Stimulated activated CD4-positive, alpha-beta T cell treated with anti-CD3 and anti-CD28 coated beads, Interleukin-1b, Interleukin-23, amount 100 ng/mL, for 24 hours (primary cell): ENCODE measurements at places on chromosomes 2 and 18.

GRCh38 chr2:42045352-42045751, 2.5 kb upstream of the PKDCC start:
- DNase-seq: no peak

DNA sequence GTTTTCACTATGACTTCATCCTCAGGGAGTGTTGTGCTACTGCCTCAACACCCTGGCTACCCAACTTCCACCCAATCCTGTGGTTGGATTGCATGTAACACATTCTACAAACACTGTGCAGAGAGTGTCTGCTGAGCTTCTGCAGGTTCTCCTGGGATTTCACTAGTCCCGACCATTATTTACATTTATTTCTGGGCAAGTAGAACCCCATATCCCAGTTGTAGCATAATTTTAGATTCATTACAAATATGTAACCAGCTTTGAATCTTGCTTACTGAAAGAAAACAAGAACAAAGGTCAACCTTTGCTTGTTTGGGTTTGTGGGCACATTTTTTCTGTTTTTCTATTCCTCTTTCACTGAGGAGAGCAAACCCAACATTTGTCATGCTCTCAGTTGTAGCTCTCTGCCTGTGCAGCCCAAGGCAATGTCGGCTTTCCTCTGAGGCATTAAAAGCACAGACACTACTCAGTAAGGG, 2036.1 kb upstream of the LRRTM1 start:
- DNase-seq: no peak

DNA sequence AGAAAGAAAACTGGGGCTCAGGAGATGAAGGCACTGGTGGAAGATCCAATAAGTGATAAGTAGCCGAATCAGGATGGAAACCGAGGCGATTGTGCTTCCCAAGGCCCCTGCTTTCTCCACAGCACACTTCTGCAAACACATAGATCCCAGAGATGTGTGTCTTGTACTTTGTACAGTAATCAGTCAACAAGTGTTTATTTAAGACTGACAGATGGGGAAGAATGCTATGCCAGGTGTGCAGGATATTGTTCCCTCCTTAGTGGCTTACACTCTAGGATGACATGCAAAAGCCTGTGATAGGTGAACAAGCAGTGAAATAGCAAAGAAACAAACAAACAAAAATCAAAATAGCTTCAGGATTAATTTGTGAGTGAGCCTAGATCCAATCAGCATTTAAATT, 116.6 kb downstream of the ACTR3 start:
- no peak for DNase-seq

DNA sequence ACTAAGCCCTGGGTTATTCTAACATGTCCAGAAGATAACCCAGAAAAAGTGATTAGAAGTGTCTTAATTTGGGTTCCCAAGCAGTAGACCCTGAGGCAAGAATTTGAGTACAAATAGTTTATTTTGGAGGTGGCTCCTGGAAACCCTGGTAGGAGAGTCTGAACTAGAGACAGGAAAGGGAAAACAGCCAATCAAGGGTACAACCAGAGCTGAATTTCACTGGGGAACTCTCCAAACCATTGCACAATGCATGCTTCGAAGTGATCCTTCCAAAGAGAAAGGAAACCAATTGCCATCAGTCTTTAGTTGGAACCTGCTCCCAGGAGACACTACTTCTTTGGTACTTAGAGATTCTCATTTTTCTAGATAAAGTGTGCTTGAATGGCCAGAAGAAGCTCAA, 361.5 kb downstream of the MBD2 start:
- no peak for DNase-seq

DNA sequence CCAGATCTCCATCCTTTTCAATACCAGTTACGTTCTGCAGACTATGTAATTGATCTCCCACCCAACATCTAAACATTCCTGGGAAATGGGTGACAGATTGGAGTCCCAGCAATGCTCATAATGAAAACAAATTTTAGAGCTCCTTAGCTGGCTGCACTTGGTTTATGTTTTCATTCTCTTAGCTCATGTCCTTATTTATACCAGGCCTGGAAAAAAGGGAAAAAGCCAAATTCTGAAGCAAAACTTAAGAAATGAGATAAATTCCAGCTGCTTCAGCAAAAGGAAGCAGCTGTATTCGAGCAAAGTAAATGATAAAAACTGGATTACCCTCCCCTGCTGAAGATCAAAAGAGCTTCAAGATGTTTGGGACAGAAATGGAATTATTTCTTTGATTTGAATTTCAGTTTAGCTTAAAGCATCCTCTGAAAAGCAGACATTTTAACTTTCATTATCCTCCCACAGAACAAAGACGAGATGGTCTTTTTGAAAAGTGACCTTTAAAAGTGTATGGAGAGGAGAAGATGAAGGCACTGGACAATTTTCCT, 196.5 kb upstream of the THUMPD2 start:
- DNase-seq: no peak

DNA sequence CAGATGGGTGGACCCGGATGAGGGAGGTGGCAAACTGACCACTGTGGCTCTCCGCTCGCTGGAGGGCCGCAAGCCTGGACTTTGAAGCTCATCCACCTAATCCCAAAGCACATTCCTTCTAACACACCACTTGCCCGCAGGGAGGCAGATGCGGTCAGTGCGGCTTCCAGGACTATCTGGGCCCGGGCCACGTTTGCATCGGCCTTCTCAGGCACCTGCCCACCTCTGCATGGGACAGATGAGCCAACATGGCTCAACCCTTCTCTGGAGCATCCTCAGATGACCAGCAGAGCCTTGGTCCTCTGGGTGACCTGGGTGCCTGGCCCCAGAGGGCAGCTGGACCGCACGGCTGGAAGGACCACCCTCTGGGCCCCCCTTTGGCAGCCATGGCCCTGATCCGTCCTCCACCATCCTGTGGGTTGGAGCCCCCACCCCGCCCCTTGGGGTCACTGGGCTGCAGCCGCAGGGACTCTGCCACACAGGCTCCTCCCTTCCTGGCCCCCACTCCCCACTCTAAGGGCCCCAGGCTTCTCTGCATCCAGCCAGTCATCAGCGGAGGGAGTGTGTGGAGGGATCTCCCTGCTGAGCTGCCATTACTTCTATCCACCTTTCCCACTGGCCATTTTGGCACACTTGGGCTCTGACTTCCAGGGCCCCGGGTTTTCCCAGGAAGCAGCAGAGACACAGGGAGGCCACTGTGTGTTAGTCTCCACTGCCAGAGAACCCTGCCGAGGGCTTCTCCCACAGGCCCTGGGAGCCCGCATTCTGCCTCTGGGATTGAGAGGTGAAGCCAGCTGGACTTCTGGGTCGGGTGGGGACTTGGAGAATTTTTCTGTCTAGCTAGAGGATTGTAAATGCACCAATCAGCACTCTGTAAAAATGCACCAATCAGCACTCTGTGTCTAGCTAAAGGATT, 12.3 kb downstream of the HDAC4 start:
- DNase-seq: no peak

- no peak for DNase-seq
These were observed 13.4 kb upstream of the MAT2A start for GRCh38 chr2:85525567-85525966.

GRCh38 chr2:120064664-120065063, 51.8 kb downstream of the EPB41L5 start:
- no peak for DNase-seq

DNA sequence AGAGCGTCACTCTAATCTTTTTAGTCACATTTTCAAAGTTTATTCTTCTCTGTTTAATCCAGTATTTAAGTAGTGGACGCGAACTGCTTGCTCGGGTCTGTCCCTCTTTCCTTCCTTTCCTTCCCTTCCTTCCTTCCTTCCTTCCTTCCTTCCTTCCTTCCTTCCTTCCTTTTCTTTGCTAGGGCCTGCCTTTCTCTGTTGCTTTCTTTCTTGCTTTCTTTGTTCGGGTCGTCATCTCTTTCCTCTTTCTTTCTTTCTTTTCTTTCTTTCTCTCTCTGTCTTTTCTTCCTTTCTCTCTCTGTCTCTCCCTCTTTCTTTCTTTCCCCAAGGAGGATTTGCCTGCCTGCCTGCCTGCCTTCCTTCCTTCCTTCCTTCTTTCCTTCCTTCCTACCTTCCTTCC, 3.0 kb upstream of the ACKR3 start:
- DNase-seq: no peak

GRCh38 chr18:10727477-10727876, 201.7 kb downstream of the NAPG start:
- no peak for DNase-seq

- no peak for DNase-seq
These were observed 3.1 kb downstream of the EGR4 start for GRCh38 chr2:73290049-73290839.

DNA sequence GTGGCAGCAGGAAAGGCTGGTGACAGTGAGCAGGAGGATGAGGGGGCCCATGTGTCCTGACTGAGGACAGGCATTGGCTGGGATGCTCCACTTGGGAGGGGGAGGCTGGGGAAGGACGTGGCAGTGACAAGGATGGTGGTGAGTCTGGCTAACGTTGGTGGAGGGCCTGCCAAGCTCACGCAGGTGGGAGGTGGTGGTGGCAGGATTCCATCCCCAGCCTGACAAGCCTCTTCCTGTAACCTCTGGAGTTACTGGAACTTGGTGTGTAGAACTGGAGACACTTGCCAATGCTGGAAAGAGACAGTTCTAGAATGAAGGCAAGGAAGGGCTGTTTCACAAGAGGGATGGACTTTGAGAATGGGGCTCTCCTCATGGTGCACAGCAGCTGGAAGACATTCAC, 8.2 kb downstream of the PROM2 start:
- DNase-seq: no peak

- no peak for DNase-seq
These were observed 128.1 kb downstream of the ANTXR1 start for GRCh38 chr2:69141061-69141460.

DNA sequence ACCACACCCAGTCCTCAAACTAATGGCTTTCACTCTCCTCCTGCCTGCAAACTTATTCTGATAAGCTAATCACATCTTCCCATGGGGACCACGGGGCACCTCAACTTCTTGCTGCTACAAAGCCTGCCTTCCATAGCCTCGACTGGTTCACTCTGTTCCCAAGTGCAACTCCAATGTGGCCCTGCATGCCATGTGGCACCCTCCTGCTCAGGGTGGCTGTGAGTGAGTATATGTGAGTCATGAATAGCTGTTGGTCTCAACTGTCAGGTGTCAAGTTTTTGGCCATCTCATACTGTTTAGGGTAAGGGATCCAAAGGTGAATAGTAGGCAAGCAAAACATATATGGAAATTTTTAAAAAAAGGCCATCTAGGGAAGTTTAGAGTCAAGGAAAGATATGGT, 276.1 kb upstream of the DCC start:
- DNase-seq: no peak

GRCh38 chr2:99492721-99493120, 2.9 kb upstream of the REV1 start:
- DNase-seq: no peak

GRCh38 chr2:77768508-77768907, 246.3 kb upstream of the LRRTM4 start:
- DNase-seq: no peak
